ENCODE measurements at places on chromosomes 5 and 9.

GRCh38 chr5:15929611-15930263 lies 249.9 kb downstream of the MARCHF11 start:
- no peak for DNase-seq

DNA sequence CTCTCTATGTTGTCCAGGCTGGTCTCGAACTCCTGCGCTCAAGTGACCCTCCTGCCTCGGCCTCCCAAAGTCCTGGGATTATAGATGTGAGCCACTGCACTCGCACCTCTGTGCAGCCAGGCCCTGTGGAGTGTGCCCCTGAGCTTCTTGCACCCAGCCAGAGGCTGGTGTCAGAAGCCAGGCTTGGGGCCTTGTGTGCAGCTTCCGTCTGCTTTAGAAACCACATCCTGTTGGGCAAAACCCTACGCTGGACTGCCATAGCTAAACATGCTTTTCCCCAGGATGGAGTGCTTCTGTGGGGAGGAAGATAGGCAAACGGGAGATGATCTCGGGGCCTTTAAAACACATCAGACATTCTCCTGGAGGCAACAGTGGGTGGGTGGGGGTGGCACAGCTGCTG lies 40.1 kb downstream of the PRRT1B start:
- DNase-seq: no peak

- no peak for DNase-seq
These were observed 162.5 kb downstream of the IRX2 start for GRCh38 chr5:2588850-2589501.

- no peak for DNase-seq
These were observed 214.2 kb downstream of the PRR16 start for GRCh38 chr5:120678279-120678678.

- DNase-seq: no peak
These were observed 53.9 kb downstream of the TRIO start for GRCh38 chr5:14197056-14197455.

Measured in NCI-H187 treated with DMSO at 0.1 percent for 48 hours (cell line).